ENCODE measurements at places on chromosomes 3 and 15.

- DNase-seq, result no peak
Measured at GRCh38 chr3:189249987-189250386, 78.2 kb downstream of the TPRG1 start.

DNA sequence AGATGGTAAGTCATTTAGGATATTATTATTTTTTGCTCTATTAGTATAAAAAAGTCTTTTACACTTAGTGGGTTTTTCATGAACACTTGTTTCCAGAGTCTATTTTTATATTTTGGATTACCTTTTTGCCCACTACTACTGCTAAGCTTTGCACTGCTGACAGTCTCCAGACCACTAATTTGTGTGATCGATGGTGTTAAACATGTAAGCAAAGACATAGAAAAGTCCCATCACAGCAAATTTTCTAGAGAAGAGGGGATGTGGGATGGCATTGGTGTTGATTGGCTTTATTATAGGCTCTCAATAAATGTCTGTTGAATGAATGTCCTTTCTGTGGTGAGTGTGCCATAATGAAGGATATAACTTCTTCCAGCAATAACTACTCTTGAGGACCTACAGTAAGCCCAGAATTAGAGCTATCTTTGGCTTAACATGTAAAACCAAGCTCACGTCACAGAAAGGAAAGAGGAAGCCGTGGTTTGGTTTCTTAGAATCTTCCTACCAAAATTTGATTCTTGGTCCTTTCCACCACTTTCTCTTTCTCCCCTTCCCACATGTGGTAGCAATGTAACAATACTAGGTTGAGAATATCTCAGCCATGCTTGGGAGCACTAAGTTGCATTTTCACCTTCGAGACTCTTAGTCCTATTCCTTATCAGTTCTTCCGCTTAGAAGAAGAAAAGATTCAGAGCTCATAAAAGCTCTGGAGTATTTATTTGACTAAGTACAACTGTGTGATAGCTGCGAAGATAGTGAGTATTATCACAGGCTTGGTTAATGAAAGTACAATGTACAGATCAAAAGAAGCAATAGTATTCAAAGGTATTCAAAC is 90.6 kb upstream of the UMPS start:
- no peak for DNase-seq

- DNase-seq, result no peak
Measured at GRCh38 chr15:66723826-66724731, 22.0 kb downstream of the SMAD6 start.

GRCh38 chr15:100350434-100351226 is 8.9 kb upstream of the ADAMTS17 start:
- no peak for DNase-seq

- DNase-seq, result no peak
Measured at GRCh38 chr3:155236473-155236872, 57.0 kb downstream of the STRIT1 start.

DNA sequence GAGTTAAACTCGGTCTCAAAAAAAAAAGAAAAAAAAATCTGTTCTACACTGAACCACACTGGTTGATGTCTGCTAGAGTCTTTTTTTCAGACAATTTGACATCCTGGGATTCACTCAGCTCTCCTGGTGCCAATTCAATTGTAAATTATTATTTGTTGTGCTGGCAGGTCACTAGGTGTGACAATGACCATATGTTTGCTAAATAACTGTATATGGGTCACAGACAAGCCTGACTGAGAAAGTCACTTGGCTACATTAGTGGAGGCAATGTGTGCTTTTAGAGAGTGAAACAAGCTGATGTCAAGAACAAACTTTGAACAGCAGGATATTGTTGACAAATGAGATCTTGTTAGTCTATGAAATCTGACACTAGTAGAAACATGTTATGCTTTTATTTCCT is 1379.1 kb downstream of the ZPLD1 start:
- no peak for DNase-seq

DNA sequence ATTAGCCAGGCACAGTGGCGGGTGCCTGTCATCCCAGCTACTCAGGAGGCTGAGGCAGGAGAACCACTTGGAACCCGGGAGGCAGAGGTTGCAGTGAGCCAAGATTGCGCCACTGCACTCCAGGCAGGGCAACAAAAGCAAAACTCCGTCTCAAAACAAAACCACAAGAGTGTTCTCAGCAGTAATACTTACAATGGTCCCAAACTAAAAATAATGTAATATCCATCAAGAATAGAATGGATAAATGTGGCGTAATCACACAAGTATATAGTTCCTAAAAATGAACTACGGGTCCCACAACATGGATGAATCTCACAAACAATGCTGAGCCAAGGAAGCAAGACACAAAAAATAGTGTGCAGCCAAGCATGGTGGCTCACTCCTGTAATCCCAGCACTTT is 39.2 kb downstream of the STAG1 start:
- no peak for DNase-seq

Measured in stimulated activated CD8-positive, alpha-beta memory T cell treated with anti-CD3 and anti-CD28 coated beads, Interleukin-4, amount 100 ng/mL, for 1 hour (primary cell).